ENCODE measurements at places on chromosomes 16 and 17. TPM values are rescaled to one million over a fixed set of nuclear protein-coding genes. Genes with fewer than 3 reads are reported as not detected.

TAC4 gene
- not detected for total RNA-seq

GRCh38 chr17:73695035-73695738, 50.9 kb upstream of the SDK2 start:
- no peaks in the 10 kb centered on the region for H3K27me3 ChIP-seq
- H3K36me3 ChIP-seq = no peaks in the 10 kb centered on the region
- no peak for DNase-seq
- H3K27ac ChIP-seq = no peak overlapping the region

- H3K4me1 ChIP-seq = peaks cover 19% of the 10 kb centered on the region
- H3K27ac ChIP-seq = peak overlapping the region; percentile 97
- no peaks in the 10 kb centered on the region for H3K36me3 ChIP-seq
- peak overlapping the region; percentile 70 for H3K4me3 ChIP-seq
- no peaks in the 10 kb centered on the region for H3K27me3 ChIP-seq
Measured at GRCh38 chr16:19520861-19521331, 1.0 kb downstream of the GDE1 start.

- no peak for DNase-seq
- H3K36me3 ChIP-seq = no peaks in the 10 kb centered on the region
- H3K27me3 ChIP-seq = no peaks in the 10 kb centered on the region
- H3K27ac ChIP-seq = no peak overlapping the region
Measured at GRCh38 chr17:11565591-11565990, 32.7 kb upstream of the DNAH9 start.

- H3K27me3 ChIP-seq = no peaks in the 10 kb centered on the region
- no peaks in the 10 kb centered on the region for H3K4me1 ChIP-seq
- no peaks in the 10 kb centered on the region for H3K36me3 ChIP-seq
- no peak overlapping the region for H3K4me3 ChIP-seq
- peak overlapping the region; percentile 43 for H3K27ac ChIP-seq
Measured at GRCh38 chr16:51876934-51877333, 670.0 kb downstream of the TOX3 start.
